CD4-positive, CD25-positive, alpha-beta regulatory T cell (primary cell): ENCODE measurements at places on chromosomes 4 and X. TPM values are rescaled to one million over a fixed set of nuclear protein-coding genes. Genes with fewer than 3 reads are reported as not detected.

Gene HSFX4
- not detected for polyA plus RNA-seq

Gene IL3RA
- not detected for polyA plus RNA-seq

Gene GYPE
- polyA plus RNA-seq, result 0.49 TPM

Gene TREX2
- 0.71 TPM for polyA plus RNA-seq

Gene TSR2
- polyA plus RNA-seq, result 83.0 TPM

Gene DCAF12L1
- polyA plus RNA-seq, result not detected
